Uterus (tissue), 4 donors: ENCODE measurements at places on chromosomes 12 and 14. TPM values are rescaled to one million over a fixed set of nuclear protein-coding genes. Genes with fewer than 3 reads are reported as not detected.
A peak's percentile ranks its signal among the peaks of the same experiment; 100 is the strongest.

The ERO1A gene
- total RNA-seq: 21.3 TPM

The CHFR gene
- total RNA-seq: 27.0 TPM

The SERPINA1 gene
- 4.9 TPM for total RNA-seq

The RNASE9 gene
- not detected for total RNA-seq

The KTN1 gene
- 57.9 TPM for total RNA-seq

DNA sequence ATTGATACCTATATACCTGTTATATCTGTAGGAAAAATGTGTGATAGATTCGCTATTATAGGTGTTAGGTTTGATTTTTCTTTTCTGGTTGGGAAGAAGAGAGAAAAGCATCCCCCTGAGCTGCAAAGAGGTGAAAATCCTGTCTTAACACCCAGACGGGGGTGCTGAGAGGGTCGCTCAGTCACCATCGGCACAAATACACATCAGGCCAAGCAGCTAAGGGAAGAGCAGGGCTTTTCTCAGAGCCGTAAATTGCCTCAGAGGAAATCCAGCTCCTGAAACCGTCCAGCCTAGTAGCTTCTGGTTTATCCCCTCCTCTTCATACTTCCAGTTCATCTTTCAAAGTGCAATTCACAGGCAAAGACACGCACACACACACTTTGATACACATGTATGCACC, 111.1 kb upstream of the OVCH1 start:
- no peaks in the 10 kb centered on the region for H3K4me1 ChIP-seq
- DNase-seq: no peak
- H3K4me3 ChIP-seq: no peak overlapping the region
- H3K27me3 ChIP-seq: no peaks in the 10 kb centered on the region
- no peaks in the 10 kb centered on the region for H3K36me3 ChIP-seq

DNA sequence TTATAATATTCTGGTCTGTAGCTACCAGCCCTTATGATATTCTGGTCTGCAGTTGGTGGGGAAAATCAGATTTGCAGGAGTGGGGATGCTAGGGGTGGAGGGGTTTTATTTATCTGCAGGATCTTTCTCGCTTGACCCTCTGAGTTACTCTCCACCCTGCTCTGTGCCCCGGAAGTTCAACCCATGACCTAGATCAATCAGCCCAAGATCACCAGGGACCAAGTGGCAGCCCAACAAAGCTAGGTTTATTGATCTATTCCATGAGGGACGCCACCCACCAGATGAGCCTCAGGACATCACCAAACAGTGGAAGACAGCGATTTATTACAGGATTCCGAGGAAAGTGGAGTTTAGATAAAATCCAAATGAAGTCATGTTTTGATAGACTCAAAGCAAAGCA, 25.8 kb upstream of the C12orf76 start:
- H3K27me3 ChIP-seq: no peaks in the 10 kb centered on the region
- no peak overlapping the region for H3K27ac ChIP-seq
- DNase-seq: no peak
- no peaks in the 10 kb centered on the region for H3K4me1 ChIP-seq
- H3K4me3 ChIP-seq: no peak overlapping the region

DNA sequence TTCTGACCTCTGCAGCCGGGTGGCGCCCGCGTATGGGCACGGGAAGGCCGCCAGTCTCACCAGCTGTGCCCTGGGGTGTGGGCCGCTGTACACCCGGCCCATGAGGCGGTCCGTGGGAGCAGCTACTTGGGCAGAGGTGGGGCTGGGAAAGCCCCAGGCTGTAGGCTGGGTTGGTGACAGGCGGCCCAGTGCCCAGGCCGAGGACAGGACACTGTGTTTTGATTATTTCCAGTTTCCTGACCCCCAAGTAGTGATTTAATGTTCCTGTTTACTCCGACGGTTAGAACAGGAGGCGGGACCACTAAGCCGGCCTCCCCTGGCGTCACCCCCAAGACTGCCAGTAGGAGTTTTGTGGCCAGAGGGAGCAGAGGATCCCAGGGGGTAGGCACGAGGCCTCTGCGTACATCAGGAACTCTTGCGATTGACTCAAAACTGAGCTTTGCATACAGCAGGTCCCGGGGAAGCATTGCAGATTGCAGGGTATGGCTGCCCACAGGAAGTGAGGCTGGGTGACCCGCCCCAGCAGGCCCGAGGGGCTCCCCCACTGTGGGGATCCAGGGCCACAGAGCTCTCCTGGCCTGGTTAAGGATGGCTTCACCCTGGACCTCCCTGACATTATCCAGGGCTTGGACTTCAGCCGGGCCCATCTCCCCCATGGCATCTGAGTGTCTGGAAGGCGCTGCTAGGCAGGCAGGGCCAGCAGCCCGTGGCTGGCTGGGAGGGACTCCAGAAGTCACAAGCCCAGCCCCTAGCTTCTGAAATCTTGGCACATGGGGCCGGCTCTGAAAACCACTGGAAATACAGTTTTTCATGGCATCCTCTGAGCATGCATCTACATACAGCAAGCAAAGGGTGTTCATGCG, 42.5 kb upstream of the DIO3 start:
- DNase-seq: peak; percentile 76
- no peaks in the 10 kb centered on the region for H3K36me3 ChIP-seq
- peak overlapping the region; percentile 64 for H3K27ac ChIP-seq

GRCh38 chr12:76881142-76881541, 2.3 kb upstream of the CSRP2 start:
- H3K4me1 ChIP-seq: no peaks in the 10 kb centered on the region
- H3K27ac ChIP-seq: no peak overlapping the region
- no peaks in the 10 kb centered on the region for H3K36me3 ChIP-seq
- H3K27me3 ChIP-seq: no peaks in the 10 kb centered on the region

DNA sequence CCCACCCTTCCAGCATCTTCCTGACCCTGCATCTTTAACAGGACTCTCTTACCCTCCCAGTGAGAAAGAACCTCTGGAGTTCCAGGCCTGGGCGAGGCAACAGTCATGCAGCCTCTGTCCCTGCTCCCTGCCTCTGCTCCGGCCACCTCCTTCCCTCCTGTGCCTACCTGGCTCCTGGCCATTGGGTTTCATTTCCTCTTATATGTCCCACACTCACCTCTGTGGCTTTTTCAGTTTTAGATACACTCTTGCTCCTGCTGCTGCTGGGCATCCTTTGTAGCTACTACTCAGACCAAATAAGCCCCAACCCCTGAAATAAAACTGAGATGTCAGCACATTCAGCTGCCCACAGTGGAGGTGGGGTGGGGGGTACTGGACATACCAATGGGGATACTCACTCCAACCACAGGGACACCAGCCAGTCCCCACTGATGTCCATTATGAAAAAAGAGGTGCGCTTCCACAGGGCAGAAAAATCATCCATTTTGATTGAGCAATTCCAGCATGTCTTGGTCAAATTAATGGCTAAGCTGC, 99.1 kb upstream of the NRXN3 start:
- no peak overlapping the region for H3K27ac ChIP-seq
- H3K27me3 ChIP-seq: no peaks in the 10 kb centered on the region
- H3K4me1 ChIP-seq: no peaks in the 10 kb centered on the region
- no peak for DNase-seq
- no peaks in the 10 kb centered on the region for H3K36me3 ChIP-seq

- no peak overlapping the region for H3K4me3 ChIP-seq
- H3K27me3 ChIP-seq: no peaks in the 10 kb centered on the region
- DNase-seq: no peak
- H3K36me3 ChIP-seq: no peaks in the 10 kb centered on the region
These were observed 80.8 kb upstream of the CMKLR1 start for GRCh38 chr12:108419949-108420348.

DNA sequence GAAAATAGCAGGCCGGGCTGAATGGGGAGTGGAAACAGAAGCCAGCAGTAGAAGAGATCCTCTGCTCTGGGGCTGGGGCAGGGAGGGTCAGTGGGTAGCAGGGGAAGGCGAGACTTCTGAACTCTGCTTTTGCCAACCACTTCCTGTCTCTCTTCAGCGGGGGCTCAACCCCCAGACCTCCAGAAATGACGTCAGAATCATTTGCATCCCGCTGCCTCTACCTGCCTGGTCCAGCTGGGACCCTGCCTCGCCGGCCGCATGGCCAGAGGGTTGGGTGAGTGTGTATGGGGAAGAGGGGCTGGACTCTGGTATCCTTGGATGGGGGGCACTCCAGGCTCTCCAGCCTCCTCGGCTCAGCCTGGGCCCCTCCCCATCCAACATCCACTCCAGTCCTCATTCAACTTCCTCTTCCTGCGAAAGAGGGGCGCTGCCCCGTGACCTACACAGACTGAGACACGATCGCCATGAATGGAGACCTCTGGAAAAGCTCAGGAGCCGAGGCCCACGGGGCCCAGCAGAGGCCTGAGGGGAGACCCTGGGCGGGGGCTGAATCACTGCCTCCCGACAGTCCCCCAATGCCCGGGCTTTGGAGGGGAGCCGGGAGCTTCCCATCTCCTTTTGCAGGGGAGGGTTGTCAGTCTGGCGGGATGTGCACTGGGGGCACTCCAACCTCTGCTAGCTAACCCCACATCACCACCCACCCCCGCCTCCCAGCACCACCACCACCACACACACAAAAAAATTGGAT, 458 bp upstream of the HOXC4 start:
- no peak for DNase-seq
- no peaks in the 10 kb centered on the region for H3K36me3 ChIP-seq
- H3K4me1 ChIP-seq: peaks cover 7% of the 10 kb centered on the region

GRCh38 chr14:102760496-102761193, 16.6 kb upstream of the TRAF3 start:
- H3K36me3 ChIP-seq: no peaks in the 10 kb centered on the region
- DNase-seq: no peak
- no peak overlapping the region for H3K27ac ChIP-seq
